Right renal pelvis (tissue), 4 donors: ENCODE measurements at places on chromosomes 11 and 22. TPM values are rescaled to one million over a fixed set of nuclear protein-coding genes. Genes with fewer than 3 reads are reported as not detected.

The TMEM191B gene
- 4.8 TPM for polyA plus RNA-seq

The SCN3B gene
- 1.5 TPM for polyA plus RNA-seq

DNA sequence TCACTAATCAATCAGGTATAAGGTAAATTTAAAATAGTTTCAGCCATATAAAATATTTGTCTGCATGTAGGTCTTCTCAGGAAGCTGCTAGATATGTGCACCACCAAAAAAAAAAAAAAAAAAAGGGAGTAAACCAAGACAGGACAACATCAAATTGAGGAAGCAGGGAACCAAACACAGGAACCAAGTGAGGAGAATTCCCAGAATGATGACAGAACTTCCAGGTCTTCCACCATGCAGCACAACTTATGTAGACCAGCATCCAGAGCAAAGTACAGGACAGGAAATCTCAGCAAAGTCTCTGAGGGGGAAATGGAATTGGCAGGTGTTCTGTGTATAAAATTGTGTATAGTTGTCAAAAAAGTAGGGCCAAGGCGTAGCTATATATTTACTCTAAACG lies 101.2 kb upstream of the CTSC start:
- DNase-seq = no peak

- DNase-seq = no peak
Measured at GRCh38 chr11:63609971-63610580, 4.2 kb downstream of the PLAAT3 start.

GRCh38 chr11:122258446-122259194 lies 142.6 kb upstream of the BLID start:
- DNase-seq = no peak

DNA sequence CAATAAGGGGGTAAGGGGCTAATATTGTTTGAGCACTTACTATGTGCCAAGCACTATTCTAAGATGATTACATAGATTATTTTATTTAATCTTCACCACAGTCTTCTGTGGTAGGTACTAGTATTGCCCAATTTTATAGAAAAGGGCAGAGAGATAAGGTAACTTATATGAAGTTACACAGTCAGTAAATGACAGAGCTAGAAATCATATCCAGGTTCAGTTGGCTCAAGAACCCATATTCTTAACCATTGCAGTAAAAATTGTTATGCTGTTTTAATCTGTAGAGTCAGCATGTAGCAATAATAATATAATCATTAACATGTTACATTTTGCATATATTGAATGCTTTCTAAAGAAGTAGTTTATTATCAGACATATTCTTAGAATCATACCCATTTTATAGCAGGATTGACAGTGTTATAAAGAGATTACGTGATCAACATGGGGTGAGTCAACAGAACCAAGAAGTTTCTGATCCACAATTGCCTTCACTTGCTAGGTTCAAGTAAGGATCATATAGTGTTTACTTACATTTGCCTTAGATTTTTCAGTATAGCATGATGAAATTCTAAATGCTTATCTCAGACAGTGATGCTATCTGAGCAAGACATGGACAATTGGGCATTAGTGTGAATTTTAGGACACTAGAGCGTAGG lies 46.4 kb downstream of the CSTPP1 start:
- no peak for DNase-seq

- no peak for DNase-seq
Measured at GRCh38 chr11:37830529-37830928, 1232.5 kb upstream of the RAG2 start.

- no peak for DNase-seq
Measured at GRCh38 chr11:9700105-9700801, 36.4 kb downstream of the SWAP70 start.

GRCh38 chr22:24140357-24140756 lies 40.9 kb upstream of the SUSD2 start:
- no peak for DNase-seq

DNA sequence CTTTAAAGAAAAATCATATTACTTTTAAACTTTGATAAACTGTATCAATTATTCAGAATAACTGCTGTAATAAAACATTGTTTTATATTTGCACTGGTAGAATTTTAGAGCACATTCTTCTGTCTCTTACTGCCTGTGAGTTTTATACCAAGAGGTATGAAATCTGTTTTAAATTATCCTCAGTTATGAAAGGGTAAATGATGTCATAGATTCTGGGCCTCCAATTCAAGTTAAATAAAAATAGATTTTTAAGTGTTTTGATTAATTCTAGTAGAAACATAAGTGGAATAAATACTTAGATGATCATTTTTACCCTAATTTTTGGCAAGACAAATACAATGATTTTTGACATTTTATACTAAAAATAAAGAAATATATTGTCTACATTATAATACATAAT lies 93.0 kb downstream of the GUCY1A2 start:
- no peak for DNase-seq

GRCh38 chr22:22395245-22395644 lies 113.3 kb downstream of the ZNF280B start:
- no peak for DNase-seq
